ENCODE measurements at places on chromosomes 2 and 18.

DNA sequence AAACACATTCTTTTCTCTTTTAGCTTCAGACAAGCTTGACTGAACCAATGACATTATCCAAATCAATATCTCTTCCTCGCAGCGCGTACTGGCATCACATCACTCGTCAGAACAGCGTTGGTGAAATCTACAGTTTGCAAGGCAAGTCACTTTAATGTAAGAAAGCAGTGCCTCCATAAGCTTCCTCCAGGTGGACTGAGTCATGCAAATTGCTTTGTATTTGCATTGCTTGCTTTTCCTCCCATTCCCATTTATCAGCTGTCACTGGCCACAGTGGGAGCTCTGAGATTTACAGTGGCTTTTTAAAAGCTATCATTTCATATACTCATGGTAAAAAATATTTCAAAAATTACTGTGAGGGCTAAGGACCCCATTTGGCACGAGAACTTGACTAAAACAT lies 189.9 kb downstream of the CD226 start:
- no peak for DNase-seq

DNA sequence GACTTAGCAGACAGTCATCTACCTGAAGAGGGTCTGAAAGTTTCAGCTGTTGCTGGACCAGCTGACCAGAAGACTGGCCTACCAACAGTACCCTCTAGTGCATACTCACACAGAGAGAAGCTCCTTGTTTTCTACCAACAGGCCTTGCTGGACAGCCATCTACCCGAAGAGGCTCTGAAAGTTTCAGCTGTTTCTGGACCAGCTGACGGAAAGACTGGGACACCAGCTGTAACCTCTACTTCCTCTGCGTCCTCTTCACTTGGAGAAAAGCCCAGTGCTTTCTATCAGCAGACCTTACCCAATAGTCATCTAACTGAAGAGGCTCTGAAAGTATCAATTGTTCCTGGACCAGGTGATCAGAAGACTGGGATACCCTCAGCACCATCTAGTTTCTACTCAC lies 63.2 kb downstream of the ALMS1 start:
- no peak for DNase-seq

DNA sequence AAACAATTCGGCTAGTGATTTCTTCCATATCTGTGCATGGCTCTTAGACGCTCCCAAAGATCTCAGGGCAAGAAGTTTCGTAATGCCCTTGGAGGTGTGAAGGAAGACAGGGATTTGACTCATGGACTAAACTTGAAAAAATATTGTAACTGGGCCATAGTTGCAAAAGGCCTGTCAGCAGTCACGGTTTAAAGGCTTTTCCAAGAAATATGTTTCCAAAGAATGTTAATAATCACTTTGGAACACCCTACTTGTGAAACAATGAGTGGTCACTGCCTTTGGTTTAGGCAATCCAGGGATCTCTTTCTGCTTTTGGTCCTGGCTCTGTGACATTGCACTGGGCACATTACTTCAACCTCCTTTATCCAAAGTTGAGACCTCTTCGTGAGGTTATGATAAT lies 102.5 kb upstream of the RASGRP3 start:
- no peak for DNase-seq

GRCh38 chr18:74512321-74513053 lies 16.3 kb downstream of the CNDP2 start:
- no peak for DNase-seq

DNA sequence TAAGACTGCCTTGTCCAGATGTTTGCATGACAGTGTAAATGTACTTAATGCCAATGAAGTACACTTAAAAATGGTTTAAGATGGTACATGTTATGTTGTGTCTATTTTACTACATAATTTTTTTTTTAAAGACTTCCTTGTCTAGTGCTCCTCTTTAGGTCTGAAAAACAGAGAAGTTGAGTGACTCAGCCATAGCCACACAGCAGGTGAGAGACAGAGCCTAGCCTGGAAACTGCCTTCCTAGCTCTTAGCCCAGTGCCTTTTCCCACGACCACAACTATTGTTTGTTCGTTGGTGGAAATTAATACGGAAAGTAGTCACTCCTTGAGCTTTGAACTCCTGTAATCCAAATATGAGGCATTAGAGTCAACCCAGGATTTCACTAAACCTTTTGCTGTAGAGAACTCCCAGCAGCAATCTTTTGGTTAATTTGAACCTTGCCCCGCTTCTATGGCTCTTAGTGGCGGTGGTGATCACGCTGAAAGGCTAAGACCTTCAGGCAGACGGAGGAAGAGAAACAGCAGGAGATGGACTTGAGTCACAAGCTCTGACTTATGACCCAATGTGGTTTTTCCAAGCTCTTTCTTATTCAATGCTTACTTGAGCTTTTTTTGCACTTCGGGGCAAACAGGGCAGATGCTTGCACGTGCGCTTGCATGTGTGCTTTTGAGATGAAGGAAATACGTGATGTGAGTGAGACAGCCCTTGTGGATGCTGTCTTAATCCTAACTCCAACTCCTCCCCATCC lies 21.2 kb downstream of the TRIB2 start:
- no peak for DNase-seq

DNA sequence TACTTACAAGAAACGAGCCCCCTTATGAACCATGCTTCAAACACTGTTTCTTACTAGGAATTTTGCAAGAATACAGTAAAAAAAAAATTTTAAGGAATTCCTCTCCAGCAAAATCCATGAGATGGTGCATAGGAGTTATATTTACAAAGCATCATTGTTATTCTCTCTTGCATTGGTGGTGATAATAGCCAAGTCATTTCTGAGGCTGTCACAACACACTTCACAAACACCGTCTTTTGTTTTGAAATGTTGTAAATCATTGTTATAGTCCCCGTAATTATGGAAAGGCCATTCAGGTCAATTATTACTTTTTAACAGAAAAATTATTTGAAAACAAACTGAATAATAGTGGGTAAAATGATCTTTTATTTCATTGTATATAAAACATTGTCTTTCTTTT lies 60.1 kb downstream of the DYNC1I2 start:
- DNase-seq, result no peak

- DNase-seq, result no peak
Measured at GRCh38 chr2:8472545-8473323, 209.1 kb upstream of the ID2 start.

GRCh38 chr2:233434666-233435330 lies 80.5 kb downstream of the DGKD start:
- DNase-seq, result no peak

- no peak for DNase-seq
Measured at GRCh38 chr2:199819746-199820145, 31.2 kb downstream of the FTCDNL1 start.

GRCh38 chr18:59950215-59950944 lies 50.6 kb downstream of the PMAIP1 start:
- DNase-seq, result no peak

GRCh38 chr2:217481577-217481976 lies 521.2 kb downstream of the TNS1 start:
- DNase-seq, result no peak

GRCh38 chr2:3523551-3524041 lies 4.3 kb upstream of the ADI1 start:
- no peak for DNase-seq

GRCh38 chr18:63161761-63162195 lies 157.8 kb downstream of the BCL2 start:
- DNase-seq, result peak; percentile 58

Data from stimulated activated CD8-positive, alpha-beta memory T cell treated with anti-CD3 and anti-CD28 coated beads, Interleukin-7, amount 100 ng/mL, for 1 hour (primary cell).